ENCODE measurements at places on chromosomes 6 and 20.

GRCh38 chr6:158396136-158396535, 83.9 kb downstream of the TULP4 start:
- peaks cover 16% of the 10 kb centered on the region for H3K4me1 ChIP-seq
- H3K36me3 ChIP-seq, result peaks cover 6% of the 10 kb centered on the region
- H3K4me3 ChIP-seq, result no peak overlapping the region
- DNase-seq, result no peak
- no peak overlapping the region for H3K27ac ChIP-seq

GRCh38 chr20:10671919-10672623, 1.7 kb downstream of the JAG1 start:
- H3K27ac ChIP-seq, result no peak overlapping the region
- peaks cover 81% of the 10 kb centered on the region for H3K27me3 ChIP-seq
- peak overlapping the region; percentile 81 for H3K4me3 ChIP-seq
- H3K36me3 ChIP-seq, result peaks cover 5% of the 10 kb centered on the region

DNA sequence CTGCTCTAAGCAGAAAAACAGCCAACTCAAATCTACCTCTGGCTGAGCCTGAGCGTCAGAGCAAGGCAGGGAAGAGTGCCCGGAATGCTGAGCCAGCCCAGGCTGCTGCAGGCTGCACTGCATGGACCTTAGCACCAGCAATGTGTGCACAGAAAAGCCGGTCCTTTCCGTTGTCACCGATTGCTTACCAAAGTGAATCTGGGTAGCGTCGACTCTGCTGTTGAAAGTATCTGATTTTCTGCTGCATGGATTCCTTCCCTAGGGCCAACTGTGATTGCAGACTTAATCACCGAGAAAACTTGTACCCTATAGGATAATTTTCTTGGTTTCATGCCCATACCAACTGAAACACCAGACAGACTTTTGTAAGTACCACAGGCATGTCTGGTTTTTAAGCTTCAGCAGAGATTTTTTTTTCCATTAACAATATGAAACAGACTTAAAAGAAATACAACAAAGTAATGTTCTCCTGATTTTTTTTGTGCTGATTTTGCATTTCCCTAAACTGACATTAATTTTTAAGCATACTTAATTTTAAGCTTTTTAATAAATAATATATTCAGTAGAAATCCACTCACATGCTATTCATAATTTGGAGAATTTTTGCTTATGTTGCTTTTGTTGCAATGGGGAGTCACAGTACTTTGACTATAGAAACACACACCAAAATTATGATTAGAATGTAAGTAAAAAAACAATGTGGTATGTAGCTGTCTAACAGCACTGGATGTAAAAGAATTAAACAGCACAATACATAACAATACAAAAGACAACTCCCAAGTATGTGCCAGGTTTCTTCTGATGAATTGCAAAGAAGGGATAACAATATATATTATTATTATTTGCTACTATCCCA, 218.0 kb downstream of the THBS2 start:
- no peaks in the 10 kb centered on the region for H3K4me1 ChIP-seq
- no peaks in the 10 kb centered on the region for H3K36me3 ChIP-seq
- no peak for DNase-seq

GRCh38 chr6:121434037-121434770, 1.2 kb upstream of the GJA1 start:
- H3K27ac ChIP-seq, result no peak overlapping the region
- peaks cover 49% of the 10 kb centered on the region for H3K27me3 ChIP-seq
- DNase-seq, result no peak
- peaks cover 12% of the 10 kb centered on the region for H3K4me1 ChIP-seq
- H3K36me3 ChIP-seq, result no peaks in the 10 kb centered on the region

DNA sequence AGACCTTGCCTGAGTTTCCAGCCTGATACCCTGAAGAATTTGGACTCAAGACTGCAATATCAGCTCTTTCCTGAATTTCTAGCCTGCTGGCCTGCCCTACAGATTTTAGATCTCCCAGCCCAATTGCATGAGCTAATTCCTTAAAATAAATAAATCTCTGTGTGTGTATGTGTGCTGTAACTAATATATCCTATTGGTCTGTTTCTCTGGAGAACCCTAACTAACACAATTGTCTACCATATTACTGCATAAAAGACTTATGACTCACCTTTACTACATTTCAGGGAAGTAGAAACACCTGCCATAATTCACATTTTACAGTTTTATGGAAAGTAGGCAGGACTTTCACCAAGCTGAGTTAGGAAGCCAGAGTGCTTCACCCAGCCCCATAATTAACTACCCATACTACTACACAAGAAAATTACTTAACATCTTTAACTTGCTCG, 90.7 kb upstream of the BEND6 start:
- H3K36me3 ChIP-seq, result peaks cover 1% of the 10 kb centered on the region
- no peak overlapping the region for H3K4me3 ChIP-seq
- no peak for DNase-seq
- peaks cover 38% of the 10 kb centered on the region for H3K27me3 ChIP-seq
- H3K4me1 ChIP-seq, result no peaks in the 10 kb centered on the region

- no peaks in the 10 kb centered on the region for H3K27me3 ChIP-seq
- DNase-seq, result peak; percentile 63
- H3K4me1 ChIP-seq, result peaks cover 8% of the 10 kb centered on the region
- no peak overlapping the region for H3K4me3 ChIP-seq
- H3K27ac ChIP-seq, result no peak overlapping the region
- no peaks in the 10 kb centered on the region for H3K36me3 ChIP-seq
These were observed 7.8 kb upstream of the ACSS1 start for GRCh38 chr20:25065625-25066338.

- DNase-seq, result no peak
- H3K4me1 ChIP-seq, result no peaks in the 10 kb centered on the region
- no peaks in the 10 kb centered on the region for H3K36me3 ChIP-seq
- H3K27me3 ChIP-seq, result peaks cover 20% of the 10 kb centered on the region
- H3K27ac ChIP-seq, result no peak overlapping the region
These were observed 189.2 kb downstream of the TBC1D7 start for GRCh38 chr6:13139119-13139518.

DNA sequence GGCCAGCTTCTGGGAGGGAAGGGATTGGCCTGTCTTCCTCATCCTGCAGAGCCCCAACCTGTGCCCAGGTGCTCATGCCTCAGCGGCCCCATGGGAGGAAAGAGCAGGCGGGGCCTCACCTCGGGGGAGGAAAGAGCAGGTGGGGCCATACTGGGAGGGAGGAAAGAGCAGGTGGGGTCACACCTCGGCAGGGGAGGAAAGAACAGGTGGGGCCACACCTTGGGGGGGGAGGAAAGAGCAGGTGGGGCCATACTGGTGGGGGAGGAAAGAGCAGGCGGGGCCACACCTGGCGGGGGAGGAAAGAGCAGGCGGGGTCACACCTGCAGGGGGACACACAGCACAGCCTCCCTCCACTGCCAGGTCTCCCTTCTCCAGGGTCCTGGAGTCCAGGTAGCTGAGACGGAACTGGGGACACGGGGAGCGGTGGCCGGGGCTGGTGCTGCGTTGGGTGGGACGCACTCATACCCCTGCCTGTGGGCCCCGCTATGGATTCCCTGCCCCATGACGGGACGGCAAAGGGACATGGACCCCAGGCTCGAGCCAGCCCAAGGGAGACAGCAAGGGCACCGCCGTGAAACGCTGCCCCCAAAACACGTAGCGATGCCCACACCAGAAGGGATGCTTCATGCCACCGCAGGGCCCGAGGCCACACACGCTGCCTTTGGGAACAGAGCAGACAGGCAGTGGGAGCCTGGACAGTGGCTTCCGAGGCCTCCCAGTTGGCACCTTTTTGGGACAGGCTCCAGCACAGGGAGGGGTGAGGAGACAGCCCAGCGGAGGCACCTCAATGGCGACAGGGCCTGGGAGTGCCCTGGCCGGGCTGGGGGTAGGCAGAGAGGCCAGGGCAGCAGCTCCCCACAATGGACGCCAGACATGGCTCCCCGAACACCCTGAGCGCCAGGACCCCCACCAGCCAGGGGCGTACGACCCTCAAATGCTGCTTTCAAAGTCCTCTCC, 43.3 kb upstream of the CHRNA4 start:
- no peak for DNase-seq
- H3K4me1 ChIP-seq, result no peaks in the 10 kb centered on the region
- no peak overlapping the region for H3K27ac ChIP-seq
- peaks cover 10% of the 10 kb centered on the region for H3K27me3 ChIP-seq
- no peak overlapping the region for H3K4me3 ChIP-seq

DNA sequence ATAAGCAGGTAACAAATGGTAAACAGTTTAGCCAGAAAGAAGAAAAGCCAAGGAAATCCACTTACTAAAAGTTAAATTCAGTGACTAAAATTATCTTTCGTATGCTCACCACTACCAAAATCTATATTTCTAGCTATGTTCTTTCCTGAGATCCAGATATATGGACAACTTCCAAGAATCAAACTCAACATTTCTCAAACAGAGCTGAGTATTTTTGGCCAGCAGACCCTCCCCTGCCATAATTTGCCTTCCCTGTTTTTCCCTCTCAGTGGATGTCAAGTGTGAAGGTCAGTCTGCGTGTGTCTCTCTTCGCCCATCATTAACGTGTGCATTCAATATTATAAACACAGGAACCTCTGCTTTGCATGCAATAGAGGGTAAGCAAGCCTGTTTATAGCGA, 42.0 kb downstream of the PRKN start:
- no peak for DNase-seq
- no peak overlapping the region for H3K4me3 ChIP-seq
- H3K27ac ChIP-seq, result no peak overlapping the region
- no peaks in the 10 kb centered on the region for H3K4me1 ChIP-seq
- no peaks in the 10 kb centered on the region for H3K27me3 ChIP-seq

GRCh38 chr20:34956041-34956458, 382 bp downstream of the MYH7B start:
- H3K27me3 ChIP-seq, result no peaks in the 10 kb centered on the region
- no peak for DNase-seq
- H3K36me3 ChIP-seq, result peaks cover 8% of the 10 kb centered on the region
- H3K27ac ChIP-seq, result peak overlapping the region; percentile 93
- peaks cover 18% of the 10 kb centered on the region for H3K4me1 ChIP-seq

- H3K4me1 ChIP-seq, result peaks cover 9% of the 10 kb centered on the region
- no peak overlapping the region for H3K27ac ChIP-seq
- peaks cover 5% of the 10 kb centered on the region for H3K36me3 ChIP-seq
- H3K27me3 ChIP-seq, result no peaks in the 10 kb centered on the region
These were observed 44.8 kb downstream of the TTI1 start for GRCh38 chr20:37988306-37988954.

GRCh38 chr6:157407646-157408045, 26.7 kb downstream of the ZDHHC14 start:
- H3K27me3 ChIP-seq, result no peaks in the 10 kb centered on the region
- no peaks in the 10 kb centered on the region for H3K4me1 ChIP-seq
- no peak overlapping the region for H3K27ac ChIP-seq
- no peak for DNase-seq

DNA sequence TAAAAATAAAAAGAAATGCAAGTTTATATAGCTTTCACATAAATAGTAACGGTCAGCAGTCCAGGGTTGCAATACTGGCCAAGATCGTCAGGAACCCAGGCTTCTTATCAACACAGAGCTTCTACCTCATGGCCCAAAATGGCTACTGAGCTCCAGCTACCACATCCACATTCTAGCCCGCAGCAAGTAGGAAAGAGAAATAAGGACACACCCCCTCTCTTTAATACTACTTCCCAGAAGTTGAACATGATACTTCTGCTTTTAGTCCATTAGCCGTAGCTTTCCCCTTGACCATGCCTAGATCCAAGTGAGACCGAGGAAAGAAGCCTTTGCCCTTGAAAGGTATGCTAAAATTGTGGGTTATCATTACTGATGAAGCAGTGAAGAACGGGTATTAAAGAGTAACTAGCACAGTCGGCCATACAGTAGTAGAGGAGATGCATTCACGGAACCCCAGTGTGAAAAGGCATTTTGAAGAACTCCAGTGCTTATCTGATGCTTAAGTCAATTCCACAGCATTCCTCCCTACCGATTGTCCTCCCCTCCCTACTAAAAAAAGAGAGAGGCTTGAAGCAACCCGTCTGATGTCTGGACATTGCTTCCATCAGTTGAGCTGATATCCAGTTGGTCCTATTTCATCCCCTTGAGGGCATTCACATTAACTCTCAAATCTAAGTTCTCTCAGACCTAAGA, 226.9 kb upstream of the RREB1 start:
- H3K27ac ChIP-seq, result no peak overlapping the region
- DNase-seq, result no peak
- H3K27me3 ChIP-seq, result peaks cover 28% of the 10 kb centered on the region
- peaks cover 3% of the 10 kb centered on the region for H3K36me3 ChIP-seq
- H3K4me1 ChIP-seq, result no peaks in the 10 kb centered on the region

- no peaks in the 10 kb centered on the region for H3K4me1 ChIP-seq
- H3K4me3 ChIP-seq, result no peak overlapping the region
- H3K36me3 ChIP-seq, result no peaks in the 10 kb centered on the region
These were observed 457.5 kb upstream of the ARID1B start for GRCh38 chr6:156319707-156320106.

DNA sequence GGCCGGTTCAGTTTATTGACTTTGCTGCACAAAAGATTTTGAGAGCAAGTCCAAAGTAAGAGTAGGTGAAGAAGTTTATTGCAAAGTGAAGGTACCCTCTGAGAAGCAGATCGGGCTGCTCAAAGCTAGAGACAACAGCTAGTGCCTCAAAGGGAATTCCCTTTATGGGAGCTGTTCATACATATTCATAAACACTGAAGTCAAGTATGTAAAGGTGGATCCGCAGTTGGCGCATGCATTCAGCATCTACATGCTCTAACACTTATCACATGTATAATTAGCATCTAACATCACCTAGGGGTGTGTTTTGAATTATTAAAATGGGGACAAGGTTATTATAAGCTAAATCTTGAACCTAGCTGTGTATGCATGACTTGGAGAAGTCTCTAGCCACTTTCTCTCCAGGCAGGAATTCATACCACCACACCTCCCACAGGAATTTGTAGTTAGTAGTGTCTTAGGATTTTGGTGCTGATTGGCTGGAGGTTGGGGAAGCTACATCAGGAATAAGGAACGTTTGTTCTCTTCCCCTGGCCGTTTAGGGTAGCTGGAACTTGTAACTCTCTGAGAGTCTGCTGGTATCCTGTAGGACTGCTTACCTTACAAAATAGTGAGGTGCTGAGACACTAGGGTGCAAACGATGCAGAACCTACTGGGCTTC, 1633.9 kb downstream of the GRIK2 start:
- no peaks in the 10 kb centered on the region for H3K4me1 ChIP-seq
- H3K4me3 ChIP-seq, result no peak overlapping the region
- H3K36me3 ChIP-seq, result no peaks in the 10 kb centered on the region
- no peak for DNase-seq
- no peaks in the 10 kb centered on the region for H3K27me3 ChIP-seq

GRCh38 chr6:26502165-26502564, 2.1 kb downstream of the BTN1A1 start:
- H3K4me1 ChIP-seq, result peaks cover 12% of the 10 kb centered on the region
- H3K36me3 ChIP-seq, result no peaks in the 10 kb centered on the region
- H3K4me3 ChIP-seq, result peak overlapping the region; percentile 57
- DNase-seq, result no peak
- peaks cover 39% of the 10 kb centered on the region for H3K27me3 ChIP-seq

GRCh38 chr20:50493881-50494253, 16.3 kb upstream of the PTPN1 start:
- H3K27me3 ChIP-seq, result no peaks in the 10 kb centered on the region
- H3K27ac ChIP-seq, result no peak overlapping the region
- no peak for DNase-seq
- no peak overlapping the region for H3K4me3 ChIP-seq
